ENCODE measurements at places on chromosomes 3 and 15.

DNA sequence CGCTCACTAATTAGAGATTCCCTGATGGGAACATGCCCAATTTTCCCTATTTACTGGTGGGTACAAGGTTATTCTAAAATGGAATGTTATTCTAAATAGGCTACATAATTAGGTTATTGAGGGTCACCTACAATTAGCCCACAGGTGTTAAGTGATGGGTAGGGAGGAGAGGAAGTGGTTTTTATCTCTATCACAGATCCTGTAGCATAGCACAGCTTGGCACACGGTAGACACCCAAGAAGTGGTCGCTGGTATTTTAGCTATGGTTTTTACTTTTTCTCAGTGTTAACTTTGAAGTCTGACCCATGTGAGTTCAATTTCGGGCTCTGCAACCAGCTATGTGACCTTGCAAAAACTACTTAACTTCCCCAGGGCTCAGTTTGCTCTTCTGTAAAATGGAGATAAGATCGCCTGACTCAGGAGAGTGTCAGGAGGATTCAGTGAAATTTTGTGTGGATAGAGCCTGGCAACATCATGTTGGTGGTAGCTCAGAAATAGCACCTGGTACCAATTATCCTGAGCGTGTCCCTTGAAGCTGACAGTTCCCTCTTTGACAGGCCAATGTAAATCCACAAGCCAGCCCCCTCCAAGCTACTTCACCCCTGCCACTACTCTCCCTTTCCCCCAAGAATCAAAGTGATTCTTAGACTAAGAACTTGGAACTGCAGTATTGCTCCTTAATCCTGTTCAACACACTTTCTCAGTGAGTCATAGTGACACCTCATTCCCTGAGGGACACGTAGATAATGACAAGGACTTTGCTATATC, 8.7 kb upstream of the LMCD1 start:
- no peak for DNase-seq

- DNase-seq, result no peak
Measured at GRCh38 chr3:137778941-137779340, 14.8 kb downstream of the SOX14 start.

DNA sequence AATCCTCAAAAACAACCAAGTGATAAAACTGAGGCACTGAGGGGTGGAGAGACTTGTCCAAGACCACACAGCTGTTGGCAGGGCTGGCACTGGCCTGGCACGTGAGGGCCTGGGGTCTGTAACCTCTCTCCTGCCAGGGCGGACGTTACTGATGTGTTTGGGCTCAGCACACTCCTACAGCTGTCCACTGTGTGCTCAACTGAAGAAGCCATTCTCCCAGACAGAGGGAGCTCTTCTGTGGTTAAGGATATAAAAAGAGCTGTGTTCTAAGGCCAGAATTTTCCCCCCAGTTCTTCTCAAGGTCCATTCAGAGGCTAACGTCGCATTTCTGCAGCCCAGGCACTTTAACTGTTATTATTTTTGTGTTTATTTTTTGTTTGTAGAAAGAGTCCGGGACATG, 429.0 kb upstream of the ATP11B start:
- no peak for DNase-seq

DNA sequence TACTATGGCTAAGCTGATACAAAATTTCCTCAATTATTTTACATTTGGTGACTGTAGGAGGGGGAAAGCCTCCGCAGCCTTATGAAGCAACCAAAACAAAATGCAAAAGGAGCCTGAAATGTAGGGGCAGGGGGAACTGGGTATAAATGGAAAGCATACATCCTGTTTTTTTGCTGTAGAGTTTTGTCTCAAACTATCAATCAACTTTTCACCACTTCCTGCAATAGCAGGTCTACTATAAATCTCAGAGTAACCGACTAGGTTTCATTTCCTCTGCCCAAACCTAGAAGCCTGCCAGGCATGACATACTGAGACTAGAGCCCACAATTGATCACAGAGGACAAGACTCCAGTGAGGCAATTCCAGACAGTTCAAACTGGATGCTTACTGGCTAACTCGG, 91.3 kb downstream of the SHQ1 start:
- no peak for DNase-seq

- DNase-seq, result no peak
Measured at GRCh38 chr3:119595639-119596334, 1.9 kb upstream of the PLA1A start.

GRCh38 chr15:51004103-51004551, 90.6 kb downstream of the TNFAIP8L3 start:
- DNase-seq, result no peak

DNA sequence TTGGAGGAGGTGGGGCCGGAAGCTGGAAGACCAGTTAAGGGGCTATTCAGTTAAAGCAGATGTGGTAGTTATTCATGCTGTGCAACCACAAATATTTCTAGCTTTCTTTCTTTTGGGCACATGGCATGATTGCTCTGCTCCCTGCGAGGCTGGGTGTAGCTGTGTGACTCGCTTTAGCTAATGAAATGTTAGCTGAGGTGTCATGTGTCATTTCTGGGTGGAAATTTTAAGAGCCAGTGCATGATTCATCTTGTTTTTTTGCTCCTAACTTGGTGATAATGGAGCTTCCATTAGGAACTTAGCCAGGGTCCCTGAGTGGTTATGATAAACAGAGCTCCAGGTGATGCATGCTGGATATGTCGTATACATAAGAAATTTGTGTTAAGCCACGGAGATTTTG, 300.6 kb downstream of the SATB1 start:
- DNase-seq, result no peak

DNA sequence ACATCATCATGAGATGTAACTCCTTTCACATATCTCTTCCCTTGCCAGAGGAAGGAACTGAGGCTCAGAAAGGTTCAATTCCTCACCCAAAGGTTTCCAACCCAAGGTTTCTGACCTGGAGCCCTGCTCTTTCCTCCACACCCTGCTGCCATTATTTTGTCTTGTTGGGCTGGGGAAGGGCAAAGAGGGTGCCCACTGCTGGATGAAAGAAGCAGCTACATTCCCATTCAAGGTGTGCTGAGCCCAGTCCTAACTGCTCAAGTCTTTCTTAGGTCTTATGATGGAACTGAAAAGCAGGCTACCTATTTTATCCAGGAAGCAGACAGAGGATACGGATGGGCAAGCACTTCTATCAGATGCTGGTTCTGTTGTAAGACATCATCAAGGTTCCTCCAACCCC, 258.0 kb upstream of the CTDSPL start:
- no peak for DNase-seq

Measured in NCI-H526 treated with DMSO at 0.1 percent for 48 hours (cell line).